GM04503 (cell line): ENCODE measurements at places on chromosomes 6 and 20.

DNA sequence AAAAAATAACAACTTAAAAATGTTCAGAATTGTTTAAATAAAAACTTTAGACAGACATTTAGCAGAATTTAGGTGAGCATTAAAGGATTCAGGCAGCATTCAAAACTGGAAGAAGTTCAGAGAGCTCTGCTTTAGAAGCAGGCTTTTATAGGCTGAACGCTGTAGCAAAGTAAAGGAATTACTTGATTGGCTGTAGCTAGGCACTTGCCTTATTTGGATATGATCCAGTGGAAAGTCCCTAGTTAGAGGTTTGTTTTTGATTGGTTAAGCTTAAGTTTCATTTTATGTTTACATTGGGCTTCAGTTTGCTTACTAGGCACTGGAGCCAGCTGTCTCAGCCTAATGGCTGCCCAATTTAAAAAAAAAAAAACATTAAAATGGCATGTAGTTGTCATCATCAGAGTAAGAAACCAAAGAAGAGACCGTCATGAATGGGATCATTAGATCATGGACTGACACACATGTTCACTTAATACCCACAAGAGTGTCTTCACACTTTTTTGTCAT lies 65.1 kb downstream of the CBFA2T2 start:
- DNase-seq, result peak; percentile 58

DNA sequence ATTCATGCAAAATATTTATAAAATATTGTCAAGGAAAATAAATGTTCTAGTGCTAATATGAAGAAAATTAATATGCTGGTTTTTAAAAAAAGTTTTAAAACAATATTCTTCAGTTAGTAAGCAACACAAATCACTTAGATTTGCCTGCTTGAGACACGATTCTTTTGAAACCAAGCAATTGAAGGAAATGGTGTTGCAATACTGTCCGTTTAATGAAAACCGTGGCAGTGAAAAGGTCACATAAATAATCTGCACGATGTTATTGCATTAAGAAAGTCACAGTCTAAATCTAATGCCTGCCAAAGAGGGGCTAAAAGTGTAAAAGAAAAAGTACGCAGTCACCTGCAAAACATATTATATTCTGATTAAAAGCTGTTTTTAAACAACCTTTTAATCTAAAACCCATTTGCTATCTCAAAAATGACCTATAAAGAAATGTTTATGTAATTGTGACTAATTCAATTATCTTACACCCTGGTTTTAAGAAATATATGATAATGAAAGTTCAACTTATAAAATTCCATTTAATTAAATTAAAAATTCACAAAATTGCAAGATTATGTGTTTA lies 143.0 kb downstream of the GMDS start:
- no peak for DNase-seq

DNA sequence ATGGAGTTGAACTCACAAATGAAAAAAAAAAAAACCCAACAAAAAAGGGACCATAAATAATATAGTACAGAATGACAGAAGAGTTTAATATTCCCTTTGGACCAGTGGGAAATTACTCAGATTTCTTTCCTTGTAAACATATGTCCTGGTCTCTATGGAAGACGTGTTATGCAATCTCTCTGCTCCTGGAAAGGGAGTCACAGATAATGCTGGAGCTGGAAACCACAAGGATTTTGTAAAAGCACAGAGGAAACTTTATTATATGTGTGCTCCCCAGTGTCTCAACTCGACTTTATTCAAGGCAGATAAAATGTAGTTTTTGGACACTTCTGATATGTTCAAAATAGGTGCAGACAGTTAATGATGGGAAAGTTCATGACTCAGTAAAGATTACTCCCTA lies 88.1 kb upstream of the ZFP64 start:
- no peak for DNase-seq

DNA sequence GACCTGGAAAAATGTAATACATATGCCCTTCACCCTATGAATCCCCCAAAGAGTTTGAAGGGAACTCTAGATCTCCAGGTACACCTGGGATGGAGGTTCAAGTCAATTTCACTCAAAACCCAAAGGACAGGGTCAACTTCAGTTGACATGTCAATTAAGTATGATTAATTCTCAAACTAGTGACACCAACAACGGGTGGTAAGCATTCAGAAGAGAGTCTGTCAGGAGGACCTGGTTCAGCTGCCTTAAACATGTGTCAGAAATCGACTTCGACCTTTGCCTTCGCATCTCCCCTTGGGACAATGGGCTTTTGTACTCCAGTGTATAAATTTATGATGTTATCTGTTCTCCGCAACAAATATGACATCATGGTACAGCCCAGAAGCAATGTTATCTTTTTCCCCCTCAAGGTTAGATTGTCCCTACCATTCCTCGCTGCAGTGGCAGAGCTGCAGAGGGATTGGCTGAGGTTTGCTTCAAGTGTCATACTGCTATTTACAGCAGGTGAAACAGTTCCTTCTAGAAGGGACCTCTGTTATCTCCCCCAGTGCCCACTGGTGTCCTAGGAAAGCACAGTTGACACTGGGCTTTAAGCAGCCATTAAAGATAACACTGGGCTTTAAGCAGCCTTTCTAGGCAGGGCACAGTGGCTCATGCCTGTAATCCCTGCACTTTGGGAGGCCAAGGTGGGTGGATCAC lies 94.7 kb upstream of the SNX9 start:
- DNase-seq, result no peak

DNA sequence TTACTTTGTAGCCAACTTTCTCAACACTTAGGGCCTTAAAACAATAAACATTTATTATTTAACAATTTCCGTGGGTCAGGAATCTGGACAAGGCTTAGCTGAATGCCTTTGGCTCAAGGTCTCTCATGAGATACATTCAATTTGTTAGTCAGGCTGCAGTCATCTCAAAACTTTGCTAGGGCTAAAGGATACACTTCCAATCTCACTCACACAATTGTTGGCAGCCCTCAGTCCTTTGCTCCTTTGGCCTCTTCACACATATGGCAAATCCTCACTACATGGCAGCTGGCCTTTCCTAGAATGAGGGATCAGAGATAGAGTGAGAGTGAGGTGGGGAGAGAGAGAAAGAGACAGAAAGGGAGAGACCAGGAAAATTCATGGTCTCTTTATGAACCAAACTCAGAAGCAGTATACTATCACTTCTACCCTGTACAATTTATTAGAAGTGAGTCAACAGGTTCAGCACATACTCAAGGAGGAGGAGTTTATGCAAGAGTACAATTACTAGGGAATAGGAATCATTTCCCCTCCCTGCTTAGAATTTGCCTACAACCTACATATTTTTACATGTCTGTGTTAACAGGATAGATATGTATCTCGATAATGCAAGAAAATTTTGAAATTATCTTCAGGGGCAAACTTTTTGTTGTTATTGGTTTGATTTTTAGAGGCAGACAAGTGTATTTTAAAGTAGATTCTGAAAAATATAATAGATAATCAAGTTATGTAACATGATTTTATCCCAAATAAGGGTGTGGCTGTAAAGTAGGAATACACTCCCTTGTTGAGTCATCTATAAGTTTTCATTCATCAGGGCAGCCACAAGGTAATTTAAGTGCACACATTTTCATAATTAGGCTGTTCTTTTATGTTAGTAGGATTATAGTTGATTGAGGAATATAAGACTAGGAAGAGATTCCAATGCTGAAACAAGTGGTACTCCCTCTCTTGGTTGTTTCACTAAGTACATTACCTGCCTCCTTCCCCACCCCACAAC lies 85.9 kb upstream of the HMGCLL1 start:
- DNase-seq, result no peak
